CD4-positive, alpha-beta T cell treated with Interleukin-1 beta for 1 hour (primary cell): ENCODE measurements at places on chromosomes 13 and 19.
A peak's percentile ranks its signal among the peaks of the same experiment; 100 is the strongest.

DNA sequence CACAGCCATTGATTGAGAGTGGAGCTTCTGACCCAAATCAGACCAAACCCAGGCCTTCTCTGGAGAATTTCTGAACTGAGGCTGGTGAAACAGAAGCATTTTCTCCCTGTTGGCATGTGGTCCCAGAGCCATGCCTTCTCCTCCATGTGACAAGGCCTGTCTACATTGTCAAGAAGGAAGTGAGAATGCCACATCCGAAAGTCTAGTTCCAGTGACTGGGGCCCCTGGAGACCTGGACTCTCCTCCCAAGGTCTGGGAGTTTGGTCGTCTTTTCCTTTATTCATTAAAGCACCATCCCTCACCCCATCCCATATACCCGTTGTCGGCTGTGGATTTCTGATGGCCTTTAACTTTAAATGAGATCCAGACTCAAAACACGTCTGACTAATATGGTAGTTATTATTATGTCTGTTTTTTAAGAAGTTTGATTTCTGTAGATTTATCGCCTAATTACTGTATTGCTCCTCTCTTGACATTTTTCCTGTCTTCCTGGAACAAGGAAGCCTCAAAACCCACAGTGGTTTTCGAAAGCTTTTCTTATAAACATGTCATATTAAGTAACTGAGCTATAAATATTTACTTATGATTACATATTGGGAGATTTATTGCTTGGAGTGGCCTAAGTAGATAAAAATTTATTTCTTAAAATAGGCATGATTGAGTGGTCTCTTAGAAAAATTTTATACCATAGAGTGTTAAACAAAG is 128.3 kb upstream of the FRY start:
- no peak for DNase-seq

- DNase-seq, result peak; percentile 85
Measured at GRCh38 chr19:52296773-52297600, at the start of gene ZNF480. Gene ZNF480, plus strand, starts transcription at chr19:52297169. Its CDS starts 3,244 bp downstream, at chr19:52300413.

GRCh38 chr13:33176526-33176925 is 109.0 kb downstream of the STARD13 start:
- DNase-seq, result no peak

- no peak for DNase-seq
Measured at GRCh38 chr13:85312071-85312470, 487.1 kb downstream of the SLITRK6 start.

- no peak for DNase-seq
Measured at GRCh38 chr19:38441657-38442348, 8.3 kb downstream of the RYR1 start.

DNA sequence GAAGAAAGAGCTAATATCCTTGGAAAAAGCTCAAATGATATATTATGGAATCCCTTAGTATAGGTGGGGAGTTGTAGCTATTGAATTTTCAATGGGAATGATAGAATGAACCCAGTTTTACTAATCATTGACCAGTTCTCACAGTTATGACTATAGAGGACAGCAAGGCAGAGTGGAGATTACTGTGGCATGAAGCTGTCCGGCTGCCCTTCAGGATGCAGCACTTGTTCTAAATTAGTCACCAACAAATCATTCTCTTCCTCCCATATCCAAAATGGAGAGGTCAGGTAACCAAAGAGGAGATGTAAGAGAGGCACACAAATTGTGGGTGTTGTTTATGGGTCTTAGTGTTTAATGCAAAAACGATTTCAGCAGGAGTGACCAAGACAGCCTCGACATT is 1490.0 kb upstream of the MIR17HG start:
- no peak for DNase-seq

DNA sequence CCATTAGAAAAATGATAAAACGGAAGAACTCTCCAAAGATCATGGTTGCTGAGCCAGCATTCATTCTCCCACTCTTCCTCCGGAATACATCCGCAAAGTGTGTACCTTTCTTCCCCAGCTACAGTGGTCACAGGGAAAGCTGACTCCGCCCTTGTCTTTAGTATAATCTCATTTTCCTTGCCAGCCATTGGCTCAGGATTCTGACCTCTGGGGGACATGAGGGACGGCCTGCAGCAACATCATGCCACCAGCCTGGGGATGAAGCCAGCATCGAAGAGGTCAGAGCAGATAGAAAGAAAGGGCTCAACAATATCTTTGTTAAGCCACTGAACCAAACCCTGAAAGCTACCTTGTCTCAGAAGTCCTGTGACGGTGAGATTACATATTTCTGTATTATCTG is 46.3 kb upstream of the TPP2 start:
- no peak for DNase-seq

- DNase-seq, result peak; percentile 82
Measured at GRCh38 chr19:9586764-9587163, 2.5 kb upstream of the ZNF121 start.

DNA sequence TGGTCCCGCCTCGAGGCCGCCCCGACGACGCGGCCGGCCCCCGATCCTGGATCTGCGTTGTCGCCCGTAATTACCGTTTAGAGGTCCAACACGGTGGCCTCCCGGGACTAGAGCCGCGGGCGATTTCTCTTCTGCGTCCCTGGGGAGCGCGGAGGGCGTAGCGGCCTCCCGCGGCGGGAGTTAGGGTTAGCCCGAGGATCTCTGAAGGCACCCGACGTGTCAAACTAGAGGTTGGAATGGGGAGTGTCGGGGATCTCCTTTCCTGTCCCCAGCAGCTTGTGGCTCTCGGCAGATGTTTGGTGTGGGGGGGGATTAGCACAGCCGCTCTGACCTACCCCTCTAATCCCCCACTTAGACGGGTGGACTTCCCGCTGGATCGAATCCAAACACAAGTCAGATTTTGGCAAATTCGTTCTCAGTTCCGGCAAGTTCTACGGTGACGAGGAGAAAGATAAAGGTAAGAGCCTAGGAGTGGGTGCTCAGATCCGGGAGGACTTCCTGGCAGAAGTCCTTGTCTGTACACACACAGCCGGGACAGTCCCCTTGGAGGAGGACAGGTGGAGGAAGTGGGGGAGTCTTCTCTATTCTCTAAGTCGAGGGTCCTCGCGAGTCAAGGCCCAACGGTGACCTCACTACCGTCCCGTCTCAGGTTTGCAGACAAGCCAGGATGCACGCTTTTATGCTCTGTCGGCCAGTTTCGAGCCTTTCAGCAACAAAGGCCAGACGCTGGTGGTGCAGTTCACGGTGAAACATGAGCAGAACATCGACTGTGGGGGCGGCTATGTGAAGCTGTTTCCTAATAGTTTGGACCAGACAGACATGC is 581 bp downstream of the CALR start:
- peak; percentile 48 for DNase-seq

DNA sequence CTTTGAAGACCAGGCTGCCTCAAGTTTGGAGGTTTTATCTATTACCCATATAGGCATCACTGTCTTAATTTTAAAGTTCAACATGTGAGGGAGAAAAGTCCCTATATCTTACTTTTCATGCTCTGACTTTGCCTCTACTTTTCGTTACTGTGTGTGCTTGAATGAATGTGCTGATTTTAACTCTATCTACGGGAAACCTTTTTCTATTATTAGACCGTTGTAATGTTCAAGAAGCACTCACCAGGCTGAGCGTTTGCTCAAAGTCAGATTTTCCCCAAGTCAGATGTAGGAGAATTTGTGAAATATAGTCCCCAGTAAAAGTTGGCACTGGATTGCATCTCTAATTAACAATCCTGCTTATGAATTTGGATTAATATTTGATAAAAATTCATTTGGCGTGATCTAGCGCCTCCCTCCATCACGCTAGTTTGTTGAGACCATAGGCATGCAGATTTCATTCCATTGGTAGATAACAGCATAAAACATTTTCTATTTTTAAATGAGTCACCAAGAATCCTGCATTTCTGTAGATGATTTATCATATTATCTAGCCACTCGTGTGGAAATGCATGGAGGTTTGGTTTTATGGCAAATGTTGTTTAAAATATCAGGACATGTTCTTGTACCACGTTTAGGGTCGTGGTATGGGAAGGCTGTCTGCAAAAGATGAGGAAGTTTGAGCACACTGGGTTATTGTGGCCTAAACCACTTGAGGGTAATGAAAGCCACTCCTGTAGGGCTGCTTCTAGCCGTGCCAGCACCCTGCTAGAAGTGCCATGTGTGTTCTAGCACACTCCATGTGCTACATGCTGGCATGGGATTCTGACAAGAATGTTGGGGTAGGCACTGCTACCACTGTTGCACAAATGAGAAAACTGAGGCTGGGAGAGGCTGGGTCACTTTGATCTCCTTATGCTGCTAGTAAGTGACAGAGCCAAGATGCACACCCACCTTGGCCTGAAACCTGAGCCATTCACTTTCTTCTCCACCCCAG is 179.4 kb downstream of the FGF9 start:
- no peak for DNase-seq

DNA sequence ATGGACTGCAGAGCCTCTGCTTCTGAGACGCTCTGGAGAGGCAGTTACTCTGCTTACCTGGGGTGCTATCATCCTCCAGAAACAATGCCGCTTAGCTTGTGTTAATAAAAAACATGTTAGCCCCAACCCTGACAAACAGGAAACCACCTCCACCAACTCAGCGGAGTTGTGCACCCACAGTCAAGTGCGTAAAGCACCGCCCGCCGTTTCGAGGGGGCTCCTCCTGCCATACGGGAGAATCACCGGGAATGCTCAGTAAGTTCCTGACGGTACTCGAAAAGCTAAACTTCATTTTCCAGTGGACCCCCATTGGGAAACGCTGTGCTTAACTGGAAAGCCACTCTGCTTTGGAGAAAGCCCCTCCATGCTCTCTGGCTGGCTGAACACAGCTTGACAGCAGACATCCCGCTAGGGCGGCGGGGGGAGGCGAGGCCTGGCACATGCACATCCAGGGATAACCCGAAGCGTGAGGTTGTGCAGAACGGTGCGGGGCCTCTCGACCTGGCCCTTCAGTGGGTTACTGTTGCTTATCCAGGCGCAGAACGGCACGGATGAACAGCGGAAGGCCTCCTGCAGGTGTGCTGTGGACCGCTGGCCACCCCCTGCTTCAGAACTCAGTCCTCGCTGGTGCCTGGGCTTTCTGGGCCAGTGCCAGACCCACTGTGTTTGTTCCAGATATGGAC is 17.1 kb downstream of the GAS6 start:
- DNase-seq, result no peak

- no peak for DNase-seq
Measured at GRCh38 chr13:32334671-32335070, 19.4 kb downstream of the BRCA2 start.

- peak; percentile 81 for DNase-seq
Measured at GRCh38 chr19:48644839-48645619, 958 bp downstream of the CA11 start.
